Cerebellum (tissue), 4 donors: ENCODE measurements at places on chromosomes 5 and 9. TPM values are rescaled to one million over a fixed set of nuclear protein-coding genes. Genes with fewer than 3 reads are reported as not detected.

DNA sequence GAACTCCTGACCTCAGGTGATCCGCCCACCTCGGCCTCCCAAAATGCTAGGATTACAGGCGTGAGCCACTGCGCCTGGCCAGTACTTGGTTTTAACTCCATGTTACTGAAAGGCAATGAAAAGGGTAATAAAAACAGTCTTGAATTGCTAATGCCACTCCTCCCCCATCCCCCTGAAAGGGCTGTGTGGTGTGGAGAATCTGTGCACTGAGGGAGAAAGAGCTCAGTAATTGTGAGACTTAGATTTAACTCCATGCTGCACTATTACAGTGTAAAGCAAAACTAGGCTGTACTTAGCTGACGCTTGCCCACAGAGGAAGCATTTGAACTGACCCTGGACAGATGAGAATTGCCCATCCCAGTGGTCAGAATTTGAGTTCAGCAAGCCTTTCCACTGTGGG, 1662.4 kb upstream of the ACO1 start:
- no peak for DNase-seq

Gene GPX3
- total RNA-seq: 2.6 TPM

DNA sequence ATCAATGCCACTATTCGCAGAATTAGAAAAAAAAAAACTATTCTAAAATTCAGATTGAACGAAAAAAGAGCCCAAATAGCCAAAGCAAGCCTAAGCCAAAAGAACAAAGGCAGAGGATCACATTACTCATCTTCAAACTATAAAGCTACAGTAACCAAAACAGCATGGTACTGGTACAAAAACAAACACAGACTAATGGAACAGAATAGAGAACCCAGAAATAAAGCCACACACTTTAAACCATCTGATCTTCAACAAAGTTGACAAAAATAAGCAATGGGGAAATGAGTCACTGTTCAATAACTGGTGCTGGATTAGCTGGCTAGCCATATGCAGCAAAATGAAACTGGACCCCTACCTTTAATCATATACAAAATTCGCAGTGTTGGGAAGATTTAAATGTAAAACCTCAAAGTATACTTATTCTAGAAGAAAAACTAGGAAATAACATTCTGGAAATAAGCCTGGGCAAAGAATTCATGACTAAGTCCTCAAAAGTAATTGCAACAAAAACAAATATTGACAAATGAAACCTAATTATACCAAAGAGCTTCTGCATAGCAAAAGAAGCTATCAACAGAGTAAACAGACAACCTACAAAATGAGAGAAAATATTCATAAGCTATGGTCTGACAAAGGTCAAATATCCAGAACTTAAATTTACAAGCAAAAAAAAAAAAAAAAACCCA, 153.7 kb downstream of the NDUFS4 start:
- no peak for DNase-seq

DNA sequence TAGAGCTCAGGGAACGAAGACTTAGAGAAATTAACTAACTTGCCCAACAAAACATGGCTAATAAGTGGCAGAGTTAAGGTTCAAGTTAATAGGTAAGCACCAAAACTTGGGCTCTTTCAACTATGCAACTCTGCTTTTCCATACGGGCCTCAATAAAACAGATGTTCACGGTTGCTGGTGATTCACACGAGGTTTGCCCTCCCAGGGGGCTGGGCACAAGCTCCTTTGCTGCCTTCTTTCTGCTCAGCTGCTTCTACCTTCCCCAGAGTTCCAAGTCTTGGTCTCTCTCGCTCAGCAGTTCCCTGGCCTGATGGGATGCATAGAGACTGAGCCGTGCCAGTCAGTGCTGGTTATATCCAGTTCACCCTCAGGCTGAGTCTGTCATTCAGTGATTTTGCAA, 217.9 kb downstream of the SREK1 start:
- no peak for DNase-seq

DNA sequence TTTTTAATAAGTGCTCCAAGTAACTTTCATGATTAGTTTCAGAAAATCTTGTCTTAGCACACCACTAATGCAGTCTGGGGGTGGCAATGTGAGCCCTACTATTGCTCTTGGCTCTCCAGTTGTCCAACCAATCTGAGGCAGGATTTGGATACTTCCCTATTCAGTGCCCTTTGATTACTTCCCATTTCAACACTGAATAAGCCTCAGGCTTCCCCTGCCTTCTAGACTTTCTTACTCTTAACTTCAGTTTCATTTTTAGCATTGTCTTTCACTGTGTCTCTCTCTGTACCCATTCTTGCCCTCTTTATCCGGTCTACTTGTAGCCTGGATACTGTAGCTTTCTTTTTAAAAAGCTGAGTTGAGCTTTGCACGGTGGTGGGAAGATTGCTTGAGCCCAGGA, 186.1 kb downstream of the C9orf152 start:
- DNase-seq: no peak

- no peak for DNase-seq
These were observed 368 bp upstream of the FRMPD1 start for GRCh38 chr9:37650299-37650872.

DNA sequence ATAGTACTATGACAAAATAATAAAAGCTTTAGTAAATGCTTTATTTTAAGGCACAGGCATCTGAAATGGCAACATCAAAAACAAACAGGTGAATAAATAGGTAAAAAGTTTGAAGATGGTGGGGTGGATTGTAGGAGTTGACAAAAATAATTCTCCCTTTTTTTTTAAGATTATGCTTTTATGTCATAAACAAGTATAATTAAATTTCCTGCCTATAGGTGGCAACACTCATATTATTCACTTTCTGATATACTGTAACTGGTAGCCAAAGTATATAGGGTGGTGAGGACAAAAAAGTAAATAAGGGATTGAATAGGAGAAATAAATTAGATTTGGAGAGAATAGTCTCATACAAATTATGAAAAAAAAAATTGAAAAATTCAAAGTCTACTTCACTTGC, 120.0 kb upstream of the ACOT12 start:
- DNase-seq: no peak

Gene ADAMTS16
- total RNA-seq: 7.8 TPM

DNA sequence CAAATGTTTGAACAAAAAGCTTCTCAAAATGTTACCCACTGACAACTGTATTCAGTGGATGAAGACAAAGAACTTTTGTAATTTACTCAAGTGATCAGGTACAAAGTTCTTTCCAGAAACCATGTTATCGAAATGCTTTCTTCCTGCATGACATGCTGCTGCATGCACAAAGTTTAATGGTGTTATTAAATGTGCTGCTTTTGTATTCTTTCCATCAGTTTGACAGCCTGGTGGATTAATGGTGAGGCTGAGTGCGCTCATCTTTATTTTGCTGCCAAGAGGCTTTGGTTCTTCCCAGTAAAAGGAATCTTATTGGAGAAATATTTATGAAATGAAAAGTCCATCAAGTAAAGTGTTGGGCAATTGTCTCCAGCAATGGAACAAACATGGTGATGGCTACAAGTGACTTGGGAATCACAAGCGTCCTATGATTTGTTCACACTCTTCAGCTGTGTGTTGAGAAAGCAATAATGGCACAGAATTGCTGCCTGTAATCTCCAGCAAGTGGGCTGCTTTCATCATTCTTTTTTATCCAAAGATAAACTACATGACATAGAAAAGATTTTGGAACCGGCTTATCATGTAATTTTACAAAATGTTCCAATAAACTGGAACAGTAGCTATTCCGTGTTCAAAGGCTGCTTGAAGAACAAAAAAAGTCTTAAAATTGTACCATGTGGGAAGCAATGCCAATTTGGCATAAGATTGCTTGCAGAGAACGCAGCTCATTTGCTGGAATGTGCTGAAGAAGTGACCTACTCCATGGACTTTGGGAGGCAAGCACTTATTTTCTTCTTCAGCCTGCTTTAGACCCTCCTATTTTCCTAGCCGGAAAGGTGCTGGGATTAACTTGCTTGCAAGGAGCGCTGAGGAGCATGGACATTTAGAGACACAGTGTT, 153.1 kb downstream of the HSD17B3 start:
- no peak for DNase-seq

- no peak for DNase-seq
These were observed 241.0 kb downstream of the PTPRD start for GRCh38 chr9:10371824-10372223.

Gene TEK
- 10.2 TPM for total RNA-seq
